IPS DF 6.9 (cell line): ENCODE measurements at places on chromosomes 6 and 20.

DNA sequence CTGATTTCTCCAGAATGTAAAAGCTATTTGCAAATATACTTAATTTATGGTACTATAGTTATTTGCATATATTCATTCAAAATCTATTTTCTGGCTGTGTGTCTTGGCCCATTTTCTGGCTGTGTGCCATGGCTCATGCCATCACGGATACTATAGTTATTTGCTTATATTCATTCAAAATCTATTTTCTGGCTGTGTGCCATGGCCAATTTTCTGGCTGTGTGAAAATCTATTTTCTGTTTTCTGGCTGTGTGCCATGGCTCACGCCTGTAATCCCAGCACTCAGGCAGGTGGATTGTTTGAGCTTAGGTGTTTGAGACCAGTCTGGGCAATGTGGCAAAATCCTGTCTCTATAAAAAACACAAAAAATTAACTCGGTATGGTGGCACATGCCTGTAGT lies 28.9 kb upstream of the RIPK1 start:
- H3K4me3 ChIP-seq, result no peak overlapping the region
- no peaks in the 10 kb centered on the region for H3K4me1 ChIP-seq
- no peak for DNase-seq
- no peaks in the 10 kb centered on the region for H3K36me3 ChIP-seq
- no peaks in the 10 kb centered on the region for H3K27me3 ChIP-seq

DNA sequence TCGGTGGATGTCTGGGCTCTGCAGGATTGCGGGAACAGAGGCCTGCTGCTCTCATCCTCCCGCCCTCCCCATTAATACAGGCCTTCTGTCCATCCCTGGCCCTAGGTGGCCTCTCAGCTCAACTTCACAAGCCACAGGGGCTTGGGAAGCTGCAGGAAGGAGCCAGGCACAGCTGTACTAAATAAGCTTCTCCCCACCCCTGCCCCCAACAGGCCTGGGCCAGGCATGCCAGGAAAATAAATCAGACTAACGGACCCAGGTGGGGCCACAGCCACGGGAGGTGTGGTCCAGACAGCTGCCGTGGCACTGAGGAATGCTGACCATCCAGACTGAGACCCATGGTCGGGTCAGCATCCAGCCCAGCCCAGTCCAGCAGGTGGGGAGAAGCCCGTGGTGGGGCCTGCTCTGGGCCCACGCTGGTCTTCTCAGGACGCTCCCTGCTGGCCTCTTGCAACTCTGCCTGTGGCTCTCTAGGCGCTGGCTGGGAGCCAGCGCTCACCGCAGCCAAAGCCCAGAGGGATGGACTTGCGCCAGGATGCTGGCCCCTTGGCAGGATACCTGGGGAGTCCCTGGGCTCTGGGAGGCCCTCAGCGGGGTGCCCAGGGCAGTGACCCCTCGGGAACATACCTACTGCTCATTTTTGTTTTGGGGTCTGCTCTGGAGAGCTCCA lies 8.6 kb upstream of the YTHDF1 start:
- no peaks in the 10 kb centered on the region for H3K36me3 ChIP-seq
- no peaks in the 10 kb centered on the region for H3K27me3 ChIP-seq
- H3K4me1 ChIP-seq, result peaks cover 4% of the 10 kb centered on the region
- no peak for DNase-seq

GRCh38 chr6:3913077-3913957 lies 64.1 kb downstream of the FAM50B start:
- no peaks in the 10 kb centered on the region for H3K27me3 ChIP-seq
- no peak for DNase-seq
- no peak overlapping the region for H3K4me3 ChIP-seq
- no peaks in the 10 kb centered on the region for H3K36me3 ChIP-seq

- DNase-seq, result no peak
- H3K4me1 ChIP-seq, result peaks cover 2% of the 10 kb centered on the region; the same call in 1 of the 2 replicates
- no peak overlapping the region for H3K27ac ChIP-seq
- H3K4me3 ChIP-seq, result no peak overlapping the region
These were observed 54.1 kb upstream of the SMIM29 start for GRCh38 chr6:34302929-34303328.

- H3K4me3 ChIP-seq, result no peak overlapping the region
- H3K4me1 ChIP-seq, result no peaks in the 10 kb centered on the region
- DNase-seq, result no peak
- H3K27ac ChIP-seq, result no peak overlapping the region
- no peaks in the 10 kb centered on the region for H3K27me3 ChIP-seq
These were observed 765.9 kb downstream of the BCKDHB start for GRCh38 chr6:80872199-80872950.

DNA sequence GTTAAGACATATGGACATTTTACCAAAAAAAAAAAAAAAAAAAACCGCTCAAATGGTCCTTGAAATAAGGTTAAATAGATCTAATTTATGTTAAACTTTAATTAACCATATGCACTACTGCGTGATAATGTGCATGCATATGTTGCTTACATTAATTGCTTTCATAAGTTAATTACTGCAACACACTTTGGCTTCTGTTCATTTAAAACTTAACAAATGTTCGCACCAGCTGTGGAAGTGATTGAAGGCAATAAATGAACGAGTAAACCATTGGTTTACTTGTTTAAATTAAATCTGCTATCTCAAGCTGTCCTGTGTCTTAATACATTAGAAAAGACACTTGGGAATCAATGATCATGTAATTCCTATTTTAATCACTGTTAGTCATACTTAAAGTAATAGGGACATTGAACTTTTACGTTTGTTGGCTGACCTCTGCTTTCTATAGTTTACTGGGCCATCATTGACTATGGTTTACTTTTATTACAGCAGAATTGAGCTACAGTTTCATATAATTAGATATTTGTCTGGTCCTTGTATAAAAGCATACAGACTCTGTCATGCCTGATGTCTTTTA lies 294.7 kb downstream of the KHDC1L start:
- no peak for DNase-seq
- H3K27me3 ChIP-seq, result no peaks in the 10 kb centered on the region
- H3K27ac ChIP-seq, result no peak overlapping the region
- H3K36me3 ChIP-seq, result no peaks in the 10 kb centered on the region
- H3K4me1 ChIP-seq, result peaks cover 2% of the 10 kb centered on the region; the same call in 1 of the 2 replicates

GRCh38 chr6:53455678-53456077 lies 89.2 kb downstream of the GCLC start:
- H3K36me3 ChIP-seq, result no peaks in the 10 kb centered on the region
- H3K4me1 ChIP-seq, result no peaks in the 10 kb centered on the region
- H3K27me3 ChIP-seq, result no peaks in the 10 kb centered on the region
- H3K4me3 ChIP-seq, result no peak overlapping the region
- no peak overlapping the region for H3K27ac ChIP-seq
- DNase-seq, result no peak

DNA sequence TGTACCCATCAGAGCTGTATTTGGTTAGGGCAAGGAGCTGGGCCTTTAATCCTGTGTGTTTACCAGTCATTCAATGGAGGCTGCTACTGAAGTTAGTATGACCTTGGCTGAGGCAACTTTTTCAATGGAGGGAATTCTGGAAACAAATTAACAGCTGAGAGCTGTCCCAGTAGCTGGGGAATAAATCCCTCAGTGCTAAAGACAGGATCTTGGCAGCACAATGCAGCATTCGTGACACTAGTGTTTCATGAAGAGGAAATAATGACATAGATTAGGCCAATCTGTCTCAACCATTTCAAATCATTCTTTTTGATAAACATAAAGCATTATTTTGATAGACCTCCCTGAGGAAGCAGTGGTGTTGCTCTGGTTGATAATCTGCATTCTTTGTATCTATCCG lies 42.9 kb downstream of the GRM1 start:
- no peak for DNase-seq
- no peak overlapping the region for H3K27ac ChIP-seq
- no peak overlapping the region for H3K4me3 ChIP-seq
- no peaks in the 10 kb centered on the region for H3K4me1 ChIP-seq

- DNase-seq, result no peak
- no peaks in the 10 kb centered on the region for H3K36me3 ChIP-seq
- no peaks in the 10 kb centered on the region for H3K4me1 ChIP-seq
- H3K4me3 ChIP-seq, result no peak overlapping the region
- H3K27me3 ChIP-seq, result no peaks in the 10 kb centered on the region
These were observed 15.7 kb upstream of the IGF2R start for GRCh38 chr6:159953091-159953601.

- H3K36me3 ChIP-seq, result no peaks in the 10 kb centered on the region
- H3K4me3 ChIP-seq, result no peak overlapping the region
- DNase-seq, result no peak
- H3K4me1 ChIP-seq, result no peaks in the 10 kb centered on the region
- no peaks in the 10 kb centered on the region for H3K27me3 ChIP-seq
These were observed 497.5 kb upstream of the CITED2 start for GRCh38 chr6:139871803-139872510.

DNA sequence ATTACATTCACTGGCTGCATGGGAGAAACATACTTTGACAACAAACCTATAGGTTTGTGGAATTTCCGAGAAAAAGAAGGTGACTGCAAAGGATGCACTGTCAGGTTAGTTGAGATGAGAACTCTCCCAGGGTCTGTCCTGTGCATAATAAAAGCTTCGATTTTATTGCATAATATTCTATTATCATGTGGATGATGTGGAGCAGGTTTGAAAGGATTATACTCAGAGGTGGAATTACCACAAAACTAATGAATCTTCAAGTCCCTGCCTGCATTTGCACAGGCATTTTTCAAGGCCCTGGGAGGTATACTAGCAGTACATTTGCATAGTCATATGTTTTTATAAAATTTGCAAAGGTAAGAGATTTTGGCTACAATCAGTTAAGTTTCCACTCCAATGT lies 249.8 kb downstream of the ARHGAP18 start:
- DNase-seq, result no peak
- H3K27ac ChIP-seq, result no peak overlapping the region
- H3K4me3 ChIP-seq, result no peak overlapping the region
- no peaks in the 10 kb centered on the region for H3K4me1 ChIP-seq
- no peaks in the 10 kb centered on the region for H3K36me3 ChIP-seq

DNA sequence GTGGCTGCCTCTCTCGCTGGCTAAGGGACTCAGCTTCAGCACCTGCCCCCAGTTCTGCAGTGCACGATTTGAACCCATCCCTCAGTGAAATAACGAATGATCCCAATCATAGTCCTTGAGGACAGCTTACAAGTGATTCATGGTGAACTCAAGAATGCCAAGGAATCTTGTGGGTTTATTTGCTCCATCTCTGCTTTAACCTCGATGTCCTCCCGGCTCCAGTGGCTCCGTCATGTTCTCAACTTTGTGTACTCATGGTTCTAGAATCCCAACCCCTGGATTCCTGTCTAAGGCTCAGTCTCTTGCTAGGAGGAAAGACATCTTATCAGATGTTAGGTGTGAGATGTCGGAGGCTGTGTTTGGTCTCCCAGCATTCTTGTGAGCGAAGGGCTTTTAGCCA lies 29.0 kb upstream of the GTSF1L start:
- H3K4me3 ChIP-seq, result no peak overlapping the region
- no peaks in the 10 kb centered on the region for H3K4me1 ChIP-seq
- no peak for DNase-seq
- no peak overlapping the region for H3K27ac ChIP-seq
- no peaks in the 10 kb centered on the region for H3K36me3 ChIP-seq
- no peaks in the 10 kb centered on the region for H3K27me3 ChIP-seq

DNA sequence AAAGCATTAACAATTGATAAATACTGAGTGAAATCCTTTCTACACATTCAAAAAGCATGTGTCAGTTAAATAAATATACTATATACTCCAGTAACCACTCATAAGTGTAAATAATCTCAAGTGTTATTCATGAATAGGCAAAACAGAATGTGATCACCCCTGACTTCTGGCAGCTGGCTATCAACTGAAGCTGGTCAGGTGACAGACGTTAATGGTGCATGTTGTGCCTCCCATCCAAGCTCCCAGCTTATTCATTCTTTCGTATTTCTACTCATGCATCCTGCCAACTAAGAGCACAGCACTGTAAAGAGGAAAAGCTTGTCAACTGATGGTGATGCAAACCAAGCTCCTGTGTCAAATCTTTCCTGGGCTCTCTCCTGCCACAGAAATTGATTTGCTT lies 7.7 kb downstream of the PSMB1 start:
- no peak overlapping the region for H3K4me3 ChIP-seq
- peaks cover 23% of the 10 kb centered on the region; the same call in 1 of the 2 replicates for H3K36me3 ChIP-seq
- H3K27ac ChIP-seq, result no peak overlapping the region
- DNase-seq, result no peak
- H3K4me1 ChIP-seq, result no peaks in the 10 kb centered on the region
- no peaks in the 10 kb centered on the region for H3K27me3 ChIP-seq

GRCh38 chr6:90708206-90708737 lies 121.4 kb upstream of the MAP3K7 start:
- H3K27ac ChIP-seq, result no peak overlapping the region
- H3K4me1 ChIP-seq, result peaks cover 1% of the 10 kb centered on the region; the same call in 1 of the 2 replicates
- no peaks in the 10 kb centered on the region for H3K27me3 ChIP-seq
- H3K36me3 ChIP-seq, result no peaks in the 10 kb centered on the region

- no peak for DNase-seq
- H3K27me3 ChIP-seq, result peaks cover 9% of the 10 kb centered on the region; the same call in 1 of the 2 replicates
- H3K27ac ChIP-seq, result no peak overlapping the region
- no peaks in the 10 kb centered on the region for H3K36me3 ChIP-seq
- H3K4me3 ChIP-seq, result no peak overlapping the region
These were observed 11.1 kb upstream of the PM20D2 start for GRCh38 chr6:89134723-89135122.
